ENCODE measurements at places on chromosomes 7 and 10.
A peak's percentile ranks its signal among the peaks of the same experiment; 100 is the strongest.

GRCh38 chr10:97412891-97413304 lies 11.8 kb upstream of the RRP12 start:
- H3K36me3 ChIP-seq, result peaks cover 10% of the 10 kb centered on the region
- H3K4me1 ChIP-seq, result peaks cover 45% of the 10 kb centered on the region
- H3K27me3 ChIP-seq, result no peaks in the 10 kb centered on the region
- DNase-seq, result peak; percentile 66

- no peaks in the 10 kb centered on the region for H3K4me1 ChIP-seq
- DNase-seq, result no peak
- peaks cover 50% of the 10 kb centered on the region for H3K27me3 ChIP-seq
- no peak overlapping the region for H3K4me3 ChIP-seq
- no peak overlapping the region for H3K27ac ChIP-seq
- no peaks in the 10 kb centered on the region for H3K36me3 ChIP-seq
Observed at GRCh38 chr10:75429159-75429827, 2.1 kb upstream of the LRMDA start.

- H3K27ac ChIP-seq, result no peak overlapping the region
- H3K36me3 ChIP-seq, result peaks cover 6% of the 10 kb centered on the region
- H3K4me3 ChIP-seq, result no peak overlapping the region
- no peaks in the 10 kb centered on the region for H3K27me3 ChIP-seq
- DNase-seq, result no peak
Observed at GRCh38 chr7:24703296-24703695, 54.0 kb downstream of the GSDME start.

DNA sequence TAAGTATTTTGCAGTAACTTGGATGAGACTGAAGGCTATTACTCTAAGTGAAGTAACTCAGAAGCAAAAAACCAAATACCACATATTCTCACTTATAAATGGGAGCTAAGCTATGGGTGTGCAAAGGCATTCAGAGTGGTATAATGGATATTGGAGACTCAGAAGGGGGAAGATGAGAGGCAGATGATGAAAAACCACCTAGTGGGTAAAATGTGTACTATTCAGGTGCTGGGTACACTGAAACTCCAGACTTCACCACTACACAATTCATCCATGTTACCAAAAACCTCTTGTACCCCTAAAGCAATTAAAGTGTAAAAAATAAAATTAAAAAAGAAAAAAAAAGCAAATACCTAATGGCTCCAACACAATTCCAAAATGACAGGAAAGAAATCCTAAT lies 351.7 kb downstream of the NXPH1 start:
- H3K36me3 ChIP-seq, result no peaks in the 10 kb centered on the region
- H3K4me1 ChIP-seq, result no peaks in the 10 kb centered on the region
- DNase-seq, result no peak
- H3K27ac ChIP-seq, result no peak overlapping the region

DNA sequence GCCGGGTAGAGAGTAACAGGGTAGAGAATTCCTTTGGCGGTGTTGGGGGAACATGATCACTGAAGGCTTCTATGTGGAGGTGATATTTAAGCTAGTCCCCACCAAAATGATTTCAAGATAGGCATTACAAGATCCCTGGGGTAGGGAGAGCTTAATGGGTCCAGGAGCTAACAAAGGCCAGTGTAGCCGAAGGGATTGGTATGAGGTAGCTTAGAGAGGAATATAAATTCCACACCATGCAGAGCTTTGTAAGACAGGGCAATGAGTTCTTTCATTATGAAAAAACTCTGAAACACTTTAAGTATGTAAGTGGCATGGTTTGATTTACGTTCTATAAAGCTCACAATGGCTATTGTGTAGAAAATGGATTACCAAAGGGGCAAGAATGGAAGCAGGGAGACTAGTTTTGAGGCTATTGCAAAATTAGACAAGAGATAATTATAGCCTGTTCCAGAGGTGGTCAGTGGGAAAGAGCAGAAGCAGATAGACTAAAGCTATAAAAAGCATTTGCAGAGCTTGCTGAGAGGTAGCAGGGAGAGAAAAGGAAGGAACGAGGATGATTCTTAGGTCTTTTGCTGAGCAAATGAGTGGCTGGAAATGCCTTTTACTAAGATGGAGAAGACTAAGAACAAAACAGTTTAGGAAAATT lies 119.7 kb upstream of the SLC25A13 start:
- no peak overlapping the region for H3K27ac ChIP-seq
- DNase-seq, result no peak
- H3K27me3 ChIP-seq, result no peaks in the 10 kb centered on the region
- H3K36me3 ChIP-seq, result no peaks in the 10 kb centered on the region
- no peak overlapping the region for H3K4me3 ChIP-seq

DNA sequence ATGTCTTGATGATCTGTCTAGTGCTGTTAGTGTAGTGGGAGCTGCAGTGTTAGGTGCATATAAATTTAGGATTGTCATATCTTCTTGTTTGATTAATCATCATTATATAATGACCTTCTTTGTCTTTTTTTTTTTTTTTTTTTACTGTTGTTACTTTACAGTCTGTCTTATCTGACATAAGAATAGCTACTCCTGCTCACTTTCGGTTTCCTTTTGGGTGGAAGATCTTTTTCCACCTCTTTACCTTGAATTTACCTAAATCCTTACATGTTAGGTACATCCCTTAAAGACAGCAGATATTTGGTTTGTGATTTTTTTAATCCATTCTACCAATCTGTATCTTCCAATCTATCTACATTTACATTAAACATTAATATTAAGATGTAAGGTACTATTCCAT lies 113.6 kb upstream of the PCLO start:
- H3K27ac ChIP-seq, result no peak overlapping the region
- H3K36me3 ChIP-seq, result no peaks in the 10 kb centered on the region
- no peak for DNase-seq
- no peaks in the 10 kb centered on the region for H3K27me3 ChIP-seq
- no peak overlapping the region for H3K4me3 ChIP-seq
- no peaks in the 10 kb centered on the region for H3K4me1 ChIP-seq

GRCh38 chr7:134752006-134752760 lies 27.3 kb upstream of the CALD1 start:
- no peak overlapping the region for H3K27ac ChIP-seq
- no peaks in the 10 kb centered on the region for H3K36me3 ChIP-seq
- H3K4me3 ChIP-seq, result no peak overlapping the region
- H3K4me1 ChIP-seq, result peaks cover 3% of the 10 kb centered on the region
- DNase-seq, result no peak

- H3K36me3 ChIP-seq, result peaks cover 1% of the 10 kb centered on the region
- no peaks in the 10 kb centered on the region for H3K27me3 ChIP-seq
- H3K4me1 ChIP-seq, result peaks cover 17% of the 10 kb centered on the region
- H3K27ac ChIP-seq, result no peak overlapping the region
- H3K4me3 ChIP-seq, result no peak overlapping the region
Observed at GRCh38 chr7:148898845-148899484, 14.9 kb upstream of the EZH2 start.

- no peak for DNase-seq
- H3K27ac ChIP-seq, result no peak overlapping the region
- no peaks in the 10 kb centered on the region for H3K4me1 ChIP-seq
- no peaks in the 10 kb centered on the region for H3K36me3 ChIP-seq
Observed at GRCh38 chr7:13352677-13353076, 636.8 kb downstream of the ETV1 start.

- H3K4me1 ChIP-seq, result peaks cover 3% of the 10 kb centered on the region
- no peaks in the 10 kb centered on the region for H3K36me3 ChIP-seq
- no peak overlapping the region for H3K27ac ChIP-seq
- no peak overlapping the region for H3K4me3 ChIP-seq
Observed at GRCh38 chr10:99470327-99470726, 39.9 kb upstream of the GOT1 start.

DNA sequence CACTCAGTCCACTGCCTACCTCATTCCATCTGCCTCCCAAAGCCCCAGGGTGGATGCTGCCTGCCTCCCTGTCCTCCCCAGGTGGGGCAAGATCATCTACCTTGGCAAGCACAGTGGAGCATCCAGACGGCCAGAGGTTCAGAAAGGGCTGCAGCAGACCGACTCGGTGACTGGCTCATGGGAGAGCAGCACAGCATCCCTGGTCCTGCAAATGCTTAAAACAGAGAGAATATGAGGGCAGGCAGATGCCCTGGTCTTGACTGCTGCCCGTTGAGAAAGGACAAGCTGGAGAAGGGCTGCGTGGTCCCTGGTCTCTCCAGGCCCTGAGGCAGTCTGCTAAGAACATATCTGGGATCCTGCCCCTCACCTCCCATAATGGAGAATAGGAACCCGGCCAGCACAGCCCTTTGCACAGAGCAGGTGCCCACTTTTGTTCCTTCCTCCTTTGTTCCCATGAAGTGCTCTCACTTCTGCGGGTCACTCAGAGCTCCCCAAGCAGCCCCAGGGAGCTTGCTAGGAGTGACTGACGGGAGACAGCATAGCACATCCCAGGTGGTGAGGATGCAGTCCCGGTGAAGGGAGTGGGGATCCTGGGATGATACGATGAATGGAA lies 1.4 kb downstream of the HPS1 start:
- H3K4me3 ChIP-seq, result peak overlapping the region; percentile 90
- peak overlapping the region; percentile 90 for H3K27ac ChIP-seq
- peaks cover 4% of the 10 kb centered on the region for H3K27me3 ChIP-seq
- H3K4me1 ChIP-seq, result peaks cover 42% of the 10 kb centered on the region
- DNase-seq, result no peak

DNA sequence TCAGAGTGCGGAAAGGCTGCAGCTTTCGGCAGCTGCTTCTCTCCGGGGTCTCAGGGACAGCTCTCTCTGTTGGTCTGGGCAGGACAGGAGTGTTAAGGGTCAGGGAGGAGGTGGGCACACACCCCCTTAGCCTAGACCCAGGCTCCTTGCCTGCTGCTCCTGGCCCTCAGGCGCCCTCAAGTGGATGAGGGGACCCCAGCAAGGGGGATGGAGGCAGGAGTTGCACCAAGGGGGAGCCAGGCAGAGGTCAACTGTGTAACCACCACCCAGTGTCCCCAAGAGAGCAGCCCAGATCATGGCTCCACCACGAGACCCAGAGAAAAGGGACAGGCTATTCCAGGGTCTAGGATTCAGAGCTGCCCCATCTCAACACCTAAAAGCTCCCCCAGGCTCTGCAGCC lies 26.9 kb downstream of the SPOCK2 start:
- H3K27ac ChIP-seq, result peak overlapping the region; percentile 86
- H3K36me3 ChIP-seq, result peaks cover 19% of the 10 kb centered on the region
- H3K4me1 ChIP-seq, result peaks cover 35% of the 10 kb centered on the region

DNA sequence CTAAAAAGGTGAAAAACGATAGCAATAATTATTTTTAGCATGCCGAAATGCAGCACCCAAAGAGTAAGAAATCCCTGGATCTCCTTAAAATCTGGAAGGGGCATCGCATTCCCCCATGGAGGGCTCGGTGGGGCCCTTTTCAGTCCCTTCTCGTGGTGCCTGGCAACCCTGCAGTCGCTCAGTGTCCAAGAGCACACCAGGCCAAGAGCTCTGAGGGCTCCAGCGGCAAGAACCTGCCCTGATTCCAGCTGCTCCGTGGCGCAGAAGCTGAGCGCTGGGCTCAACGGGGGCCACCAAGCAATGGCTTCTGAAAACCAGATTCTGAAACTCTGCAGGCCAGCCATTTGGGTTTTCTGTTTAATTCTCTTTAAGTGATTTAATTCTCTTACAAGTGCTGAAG lies 131.2 kb downstream of the PRKAG2 start:
- H3K27me3 ChIP-seq, result no peaks in the 10 kb centered on the region
- no peaks in the 10 kb centered on the region for H3K36me3 ChIP-seq
- peaks cover 27% of the 10 kb centered on the region for H3K4me1 ChIP-seq

- no peak overlapping the region for H3K27ac ChIP-seq
- DNase-seq, result peak; percentile 49
- peaks cover 26% of the 10 kb centered on the region for H3K4me1 ChIP-seq
- H3K36me3 ChIP-seq, result no peaks in the 10 kb centered on the region
Observed at GRCh38 chr10:101216207-101217043, 12.8 kb downstream of the LBX1 start.

DNA sequence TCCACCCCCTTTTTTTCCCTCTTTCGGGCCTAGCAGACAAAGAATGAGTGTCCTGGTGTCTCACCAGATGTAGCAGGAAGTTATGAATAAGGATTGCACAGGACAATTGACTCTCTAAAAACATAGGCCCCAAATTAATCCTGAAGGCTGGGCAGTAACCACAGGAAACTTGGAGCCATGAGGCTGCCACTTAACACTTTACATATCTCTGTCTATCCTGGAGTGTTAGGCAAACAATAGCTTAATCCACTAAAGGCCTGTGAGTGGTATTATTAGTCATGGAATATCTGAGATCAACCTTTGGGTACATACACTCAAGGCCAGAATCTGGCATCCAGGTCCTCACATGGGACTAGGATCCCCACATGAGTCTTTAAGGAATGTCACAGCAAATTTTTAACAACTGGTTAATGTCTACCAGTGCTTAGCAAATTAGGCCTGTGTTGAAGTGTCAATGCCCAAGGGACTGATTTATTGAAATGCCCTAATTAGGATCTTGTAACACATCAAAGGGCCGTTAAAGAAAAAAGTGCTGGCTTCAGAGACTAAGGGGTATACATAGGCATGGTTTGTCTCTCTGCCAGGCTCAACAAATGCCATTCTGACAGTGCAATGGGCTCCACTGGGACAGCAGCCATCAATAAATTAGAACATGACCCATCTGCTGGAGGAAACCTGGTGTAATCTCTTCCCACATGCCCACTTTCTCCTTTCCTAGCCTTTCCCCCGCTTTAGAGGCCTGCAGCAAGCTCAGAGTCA lies 196.7 kb upstream of the TBX20 start:
- no peak for DNase-seq
- no peaks in the 10 kb centered on the region for H3K36me3 ChIP-seq
- H3K27me3 ChIP-seq, result peaks cover 38% of the 10 kb centered on the region

DNA sequence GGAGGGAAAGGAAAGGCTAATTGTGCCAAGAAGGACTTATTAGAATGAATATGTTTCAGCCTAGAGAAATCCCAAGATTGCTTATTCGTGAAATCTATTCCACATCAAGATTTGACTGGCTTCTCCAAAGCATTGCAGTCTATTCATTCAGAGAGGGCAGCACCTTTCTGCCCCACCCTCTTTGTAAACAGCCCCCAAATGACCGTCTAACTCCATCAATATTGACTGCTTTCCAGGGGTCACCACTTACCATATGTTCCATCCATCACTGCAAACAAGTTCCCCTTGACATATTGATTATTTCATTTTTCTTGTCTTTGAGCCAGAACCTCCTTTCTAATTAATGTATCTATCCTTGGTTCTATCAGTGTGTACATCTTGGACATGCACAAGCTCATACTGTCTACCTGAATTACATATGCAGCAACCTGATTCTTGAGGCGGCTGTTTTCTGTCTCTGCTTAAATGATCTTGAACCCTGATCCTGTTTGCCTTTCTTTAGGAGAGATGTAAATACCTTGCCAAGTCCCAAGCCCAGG lies 44.2 kb upstream of the PTER start:
- H3K4me3 ChIP-seq, result no peak overlapping the region
- H3K36me3 ChIP-seq, result no peaks in the 10 kb centered on the region
- no peaks in the 10 kb centered on the region for H3K4me1 ChIP-seq
- DNase-seq, result no peak
- H3K27me3 ChIP-seq, result peaks cover 6% of the 10 kb centered on the region
- no peak overlapping the region for H3K27ac ChIP-seq

- DNase-seq, result no peak
- H3K4me1 ChIP-seq, result no peaks in the 10 kb centered on the region
- H3K27me3 ChIP-seq, result no peaks in the 10 kb centered on the region
- H3K27ac ChIP-seq, result no peak overlapping the region
- H3K4me3 ChIP-seq, result no peak overlapping the region
- no peaks in the 10 kb centered on the region for H3K36me3 ChIP-seq
Observed at GRCh38 chr10:20100171-20100570, 283.9 kb downstream of the PLXDC2 start.

- H3K36me3 ChIP-seq, result no peaks in the 10 kb centered on the region
- H3K27me3 ChIP-seq, result no peaks in the 10 kb centered on the region
- H3K4me1 ChIP-seq, result peaks cover 14% of the 10 kb centered on the region
- DNase-seq, result no peak
Observed at GRCh38 chr7:142838461-142839213, 16.2 kb upstream of the EPHB6 start.

Data from activated naive CD8-positive, alpha-beta T cell treated with anti-CD3 and anti-CD28 coated beads for 36 hours (primary cell).